ENCODE measurements at places on chromosomes 5 and 9. TPM values are rescaled to one million over a fixed set of nuclear protein-coding genes. Genes with fewer than 3 reads are reported as not detected.

- no peak for DNase-seq
These were observed 722 bp downstream of the SLC22A4 start for GRCh38 chr5:132294728-132295504.

- no peak for DNase-seq
These were observed 1.4 kb downstream of the CXCL14 start for GRCh38 chr5:135577421-135577820.

DNA sequence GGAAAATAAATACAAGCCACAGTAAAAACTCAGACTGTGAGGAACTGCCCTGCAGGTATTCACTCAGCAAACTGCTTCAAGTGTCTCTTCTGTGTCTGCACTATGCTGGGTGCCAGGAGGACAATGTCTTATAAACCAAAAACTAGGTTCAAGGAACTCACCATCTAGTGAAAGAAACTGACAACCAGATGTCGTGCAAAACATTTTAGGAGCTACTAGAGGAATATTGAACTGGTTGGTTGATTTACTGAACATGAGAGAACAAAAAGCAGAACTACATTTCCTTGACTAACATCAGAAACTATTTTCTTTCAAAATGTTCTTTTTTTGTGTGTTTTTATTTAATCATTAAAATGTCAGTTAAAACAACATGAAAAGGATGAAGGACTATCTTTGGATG is 35.2 kb downstream of the ZNF366 start:
- no peak for DNase-seq

The EGFLAM gene
- 0.12 TPM for total RNA-seq

DNA sequence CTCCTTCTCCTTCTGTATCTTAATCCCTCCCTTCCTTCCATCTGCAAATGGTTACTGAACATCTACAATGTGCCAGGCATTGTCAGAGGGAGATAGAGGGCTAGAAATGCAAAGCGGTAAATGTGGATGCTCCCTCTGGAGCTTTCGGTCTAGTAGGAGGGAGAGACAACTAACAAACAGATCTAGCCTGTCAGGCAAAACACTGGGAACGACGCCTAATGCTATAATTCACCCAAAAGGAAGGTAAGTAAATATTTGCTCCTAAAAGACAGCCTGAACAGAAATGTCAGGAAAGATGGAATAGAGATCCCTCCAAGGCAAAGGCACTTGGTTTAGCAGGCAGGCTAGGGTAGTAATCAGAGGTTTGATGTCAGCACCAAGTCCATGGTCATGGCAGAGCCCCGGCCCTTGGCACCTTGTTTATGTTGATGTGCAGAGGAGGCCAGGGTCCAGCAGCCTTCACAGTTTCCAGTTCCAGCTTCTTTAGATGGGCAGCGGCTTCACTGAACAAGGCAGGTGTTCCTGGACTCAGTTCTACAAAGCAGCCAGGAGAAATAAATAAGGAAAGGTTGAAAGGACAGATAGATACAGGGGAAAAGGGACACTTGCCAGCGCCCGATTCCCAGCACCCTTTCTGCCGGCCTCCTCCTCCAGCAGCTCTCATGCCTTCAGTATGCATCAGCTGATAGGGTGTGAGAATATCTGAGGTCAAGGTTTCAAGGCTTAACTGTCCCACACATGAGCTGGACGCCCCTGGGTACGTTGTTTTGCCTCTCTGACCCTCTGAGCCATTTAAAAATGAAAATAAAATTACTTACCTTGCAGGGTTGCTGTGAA is 46.5 kb upstream of the FRRS1L start:
- DNase-seq = no peak

The OR1J2 gene
- total RNA-seq = not detected

The RASA1 gene
- 38.3 TPM for total RNA-seq
